ENCODE measurements at places on chromosomes 5 and 9. TPM values are rescaled to one million over a fixed set of nuclear protein-coding genes. Genes with fewer than 3 reads are reported as not detected.

Gene LEAP2
- total RNA-seq = 1.5 TPM

Gene MCTP1
- total RNA-seq = 19.3 TPM

Gene NIPAL4
- total RNA-seq = not detected

Gene FOXD4L6
- total RNA-seq = not detected

Gene IFNW1
- total RNA-seq = not detected

Gene GKAP1
- 7.1 TPM for total RNA-seq

Gene TMEM141
- total RNA-seq = 96.5 TPM

Gene PLAC8L1
- not detected for total RNA-seq

Gene KLF4
- total RNA-seq = 69.4 TPM

Gene PCDHAC1
- 2.9 TPM for total RNA-seq

Gene NFIL3
- total RNA-seq = 31.3 TPM

Gene FAM221B
- total RNA-seq = not detected

Gene DMRT3
- total RNA-seq = not detected
